Progenitor cell of endocrine pancreas (in vitro differentiated cells): ENCODE measurements at places on chromosomes 5 and 9. TPM values are rescaled to one million over a fixed set of nuclear protein-coding genes. Genes with fewer than 3 reads are reported as not detected.

Gene LHX2
- total RNA-seq = 0.24 TPM in 1 of 2 replicates, not detected in the other

- H3K4me3 ChIP-seq = no peak overlapping the region
- H3K27ac ChIP-seq = no peak overlapping the region
- peaks cover 34% of the 10 kb centered on the region for H3K4me1 ChIP-seq
Measured at GRCh38 chr9:14238518-14238917, 75.4 kb downstream of the NFIB start.

GRCh38 chr9:126550891-126551351 is 62.8 kb upstream of the LMX1B start:
- DNase-seq = no peak
- H3K27ac ChIP-seq = no peak overlapping the region
- no peak overlapping the region for H3K4me3 ChIP-seq

DNA sequence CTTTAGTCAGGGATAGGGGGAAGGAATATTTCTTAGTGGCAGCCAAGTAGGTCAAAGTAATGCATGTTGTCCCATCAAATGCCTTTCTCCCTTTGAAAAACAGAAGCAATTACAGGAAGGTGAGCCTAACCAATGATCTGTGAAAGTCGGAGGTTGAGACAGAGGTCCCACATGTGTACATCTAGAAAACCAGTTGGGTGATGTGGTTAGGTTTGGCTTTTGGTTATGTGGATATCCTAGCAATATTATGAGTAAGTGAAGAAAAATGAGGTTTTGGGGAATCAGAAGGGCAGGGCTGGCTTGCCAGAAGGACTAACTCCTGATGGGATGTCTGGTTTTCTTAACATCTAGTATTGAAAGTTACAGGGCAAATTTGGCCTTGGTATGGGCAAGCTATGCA is 63.4 kb upstream of the PALM2AKAP2 start:
- H3K27ac ChIP-seq = no peak overlapping the region
- peaks cover 9% of the 10 kb centered on the region for H3K27me3 ChIP-seq
- no peak overlapping the region for H3K4me3 ChIP-seq
- H3K36me3 ChIP-seq = no peaks in the 10 kb centered on the region
- DNase-seq = no peak

DNA sequence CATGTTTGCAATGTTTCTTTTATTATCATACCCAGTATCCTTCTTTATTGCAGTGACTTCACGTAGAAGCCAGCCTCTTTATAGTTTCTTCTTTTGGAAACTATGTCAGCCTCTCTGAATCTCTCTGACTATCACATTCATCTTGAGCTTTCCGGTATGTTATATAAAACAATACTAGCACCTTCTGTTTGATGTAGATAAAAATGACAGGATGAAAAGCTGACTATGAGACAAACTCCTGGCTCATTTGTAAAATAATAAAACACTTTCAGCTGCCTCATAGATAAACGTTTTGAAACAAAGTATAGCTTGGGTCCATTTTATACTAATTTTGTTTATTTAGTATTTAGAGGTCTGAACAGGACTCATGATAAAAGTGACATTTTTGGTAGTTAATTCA is 1145.4 kb upstream of the NUDT12 start:
- no peak for DNase-seq
- no peak overlapping the region for H3K4me3 ChIP-seq
- no peaks in the 10 kb centered on the region for H3K36me3 ChIP-seq
- H3K4me1 ChIP-seq = no peaks in the 10 kb centered on the region
- no peaks in the 10 kb centered on the region for H3K27me3 ChIP-seq
- H3K27ac ChIP-seq = no peak overlapping the region

DNA sequence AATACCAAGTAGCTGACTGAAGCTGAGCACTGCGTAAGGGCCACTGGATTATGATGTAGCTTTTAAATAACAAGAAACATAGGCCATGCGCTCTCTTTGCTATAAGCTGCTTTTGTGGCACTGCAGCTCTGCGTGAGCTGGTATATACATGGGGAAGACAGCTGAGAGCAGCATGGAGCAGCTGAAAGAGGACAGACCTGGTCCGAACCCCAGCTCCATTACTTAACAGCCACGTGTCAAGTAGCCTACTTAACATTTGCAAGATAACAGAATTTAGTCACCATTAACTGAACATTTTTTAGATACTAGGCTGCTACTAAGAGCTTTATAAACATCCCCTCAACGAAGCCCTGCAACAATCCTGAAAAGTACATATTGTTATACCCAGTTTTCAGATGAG is 69.3 kb downstream of the PTPN3 start:
- H3K36me3 ChIP-seq = peaks cover 5% of the 10 kb centered on the region
- no peak for DNase-seq
- H3K27me3 ChIP-seq = no peaks in the 10 kb centered on the region
- H3K4me1 ChIP-seq = no peaks in the 10 kb centered on the region
- H3K4me3 ChIP-seq = no peak overlapping the region

Gene HEMGN
- not detected in 2 replicates for total RNA-seq

DNA sequence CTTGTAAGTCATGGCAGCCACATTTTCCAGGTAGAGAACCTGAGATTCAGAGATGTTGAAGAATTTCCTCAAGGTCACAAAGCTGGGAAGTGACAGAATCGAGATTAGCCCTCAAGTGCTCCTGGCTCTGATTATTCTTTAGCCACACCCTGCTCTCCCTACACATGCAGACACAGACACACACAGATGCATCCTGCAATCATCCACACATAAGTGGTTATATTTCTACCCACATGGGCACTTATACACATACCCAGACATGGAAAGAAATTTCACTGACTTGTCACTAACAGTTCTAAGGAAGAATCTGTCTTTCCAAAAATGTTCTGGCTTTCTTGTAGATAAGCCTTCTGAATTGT is 32.2 kb upstream of the GALNT10 start:
- no peak for DNase-seq
- no peak overlapping the region for H3K27ac ChIP-seq
- H3K4me1 ChIP-seq = no peaks in the 10 kb centered on the region
- H3K36me3 ChIP-seq = no peaks in the 10 kb centered on the region

DNA sequence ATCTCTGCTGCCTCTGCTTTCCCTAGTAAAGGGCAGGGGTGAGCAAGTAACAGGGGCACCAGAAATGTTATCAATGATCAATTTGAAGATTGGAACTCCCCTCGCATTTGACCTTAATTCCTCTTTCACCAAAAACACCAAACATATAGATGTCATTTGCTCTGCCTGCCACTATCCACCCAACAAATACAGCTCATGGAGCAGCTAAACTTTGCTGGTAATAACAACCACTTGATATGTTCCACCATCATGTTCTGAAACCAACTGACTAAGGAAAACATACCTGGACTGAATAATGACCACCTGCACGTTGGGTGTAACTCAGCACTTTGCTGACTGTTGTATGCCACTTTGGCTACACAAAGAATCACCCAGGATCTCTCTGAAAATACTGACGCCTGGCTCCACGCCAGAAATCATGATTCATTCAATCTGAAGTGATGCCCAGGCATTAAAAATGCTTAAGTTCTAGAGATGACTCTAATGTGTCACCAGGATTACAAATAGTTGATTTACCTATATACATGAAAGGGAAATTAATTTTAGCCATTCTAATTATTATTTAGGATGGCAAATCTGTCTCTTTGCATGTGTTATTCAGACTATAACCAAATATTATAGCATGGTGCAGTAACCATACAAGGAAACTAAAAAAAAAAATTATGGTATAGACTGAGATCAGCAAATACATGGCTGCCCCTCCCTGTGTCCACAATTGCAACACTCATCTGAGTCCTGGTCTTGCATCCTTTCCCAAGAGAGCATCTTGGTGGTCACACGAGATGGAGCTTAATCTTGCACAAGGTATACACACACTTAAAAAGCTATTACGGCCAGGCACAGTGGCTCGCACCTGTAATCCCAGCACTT is 43.1 kb upstream of the TTC39B start:
- no peaks in the 10 kb centered on the region for H3K27me3 ChIP-seq
- no peak for DNase-seq
